Activated CD4-positive, alpha-beta memory T cell treated with anti-CD3 and anti-CD28 coated beads, Interleukin-2, amount 10 ng/mL, durations not matched to agents 7 days and 5 days (primary cell): ENCODE measurements at places on chromosomes 3 and 15. TPM values are rescaled to one million over a fixed set of nuclear protein-coding genes. Genes with fewer than 3 reads are reported as not detected.
A peak's percentile ranks its signal among the peaks of the same experiment; 100 is the strongest.

GRCh38 chr3:23740517-23740965 is 65.2 kb upstream of the UBE2E1 start:
- DNase-seq, result peak; percentile 55

DNA sequence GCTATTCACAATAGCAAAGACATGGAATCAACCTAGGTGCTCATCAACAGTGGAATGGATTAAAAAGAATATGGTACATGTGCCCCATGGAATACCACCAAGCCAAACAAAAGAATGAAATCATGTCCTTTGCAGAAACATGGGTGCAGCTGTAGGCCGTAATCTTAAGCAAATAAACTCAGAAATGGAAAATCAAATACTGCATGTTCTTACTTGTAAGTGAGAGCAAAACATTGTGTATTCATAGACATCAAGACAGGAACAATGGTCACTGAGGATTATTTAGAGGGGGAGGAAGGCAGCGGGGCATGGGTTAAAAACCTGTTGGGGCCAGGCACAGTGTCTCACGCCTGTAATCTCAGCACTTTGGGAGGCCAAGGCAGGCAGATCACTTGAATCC is 304.7 kb upstream of the ROBO2 start:
- DNase-seq, result no peak

- DNase-seq, result peak; percentile 34
Observed at GRCh38 chr3:37163262-37164015, 10.9 kb downstream of the LRRFIP2 start.

DNA sequence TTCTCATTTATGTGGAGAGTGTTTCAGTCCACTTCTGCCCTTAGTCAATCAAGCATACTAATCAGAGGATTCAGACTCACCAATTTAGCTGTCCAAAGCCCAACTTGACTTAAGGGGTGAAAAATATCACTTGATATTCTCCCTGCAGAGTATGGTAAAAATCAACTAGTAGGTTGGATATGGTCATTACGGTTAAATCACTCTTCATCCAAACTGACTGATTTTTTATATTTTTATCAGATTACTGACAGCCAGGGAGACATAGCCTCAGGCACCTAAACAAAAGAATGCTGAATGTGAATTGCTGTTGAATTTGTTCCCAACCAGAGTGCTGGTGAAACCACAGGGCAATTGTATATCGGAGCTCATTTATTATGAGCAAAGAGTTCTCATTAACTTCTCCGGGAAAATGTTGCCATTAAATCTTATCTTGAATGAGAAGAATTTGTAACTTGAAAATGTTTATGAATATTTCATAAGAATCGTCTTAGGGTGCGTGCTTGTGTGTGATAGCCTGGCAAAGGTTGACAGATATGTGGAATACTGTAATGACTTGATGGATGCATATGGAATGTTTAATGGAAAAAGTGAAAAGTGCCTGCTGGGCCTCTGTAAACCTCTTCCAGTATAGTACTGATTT is 411.2 kb downstream of the NAALADL2 start:
- DNase-seq, result no peak

DNA sequence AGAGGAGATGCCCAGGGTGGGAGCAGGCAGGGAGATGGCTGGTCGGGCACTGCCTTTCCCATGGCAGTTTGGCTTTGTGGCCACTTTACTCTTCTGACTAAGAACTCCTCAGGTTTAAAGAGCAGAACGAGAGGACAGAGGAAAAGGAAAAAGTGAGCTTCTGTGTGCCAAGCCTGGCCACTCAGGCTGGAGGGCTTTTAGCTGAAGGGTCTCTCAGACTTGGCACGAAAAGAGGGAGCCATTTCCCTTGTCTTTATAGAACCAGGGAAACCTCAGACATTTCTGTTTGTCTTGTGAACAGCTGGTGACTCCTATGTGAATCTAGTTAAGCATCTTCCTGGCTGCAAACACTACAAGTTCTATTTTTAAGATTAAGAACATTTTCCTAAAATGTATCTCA is 23.3 kb upstream of the PSMD6 start:
- DNase-seq, result no peak

DNA sequence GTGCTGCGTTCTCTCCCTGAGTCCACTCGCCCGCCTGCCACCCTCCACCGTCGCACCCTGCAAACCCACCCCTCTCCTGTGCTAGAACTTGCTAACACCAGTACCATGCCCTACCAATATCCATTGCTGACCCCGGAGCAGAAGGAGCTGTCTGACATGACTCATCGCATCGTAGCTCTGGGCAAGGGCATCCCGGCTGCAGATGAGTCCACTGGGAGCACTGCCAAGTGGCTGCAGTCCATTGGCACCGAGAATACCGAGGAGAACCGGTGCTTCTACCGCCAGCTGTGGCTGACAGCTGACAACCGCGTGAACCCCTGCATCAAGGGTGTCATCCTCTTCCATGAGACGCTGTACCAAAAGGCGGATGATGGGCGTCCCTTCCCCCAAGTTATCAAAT is 4.9 kb upstream of the ALAS1 start:
- no peak for DNase-seq

DNA sequence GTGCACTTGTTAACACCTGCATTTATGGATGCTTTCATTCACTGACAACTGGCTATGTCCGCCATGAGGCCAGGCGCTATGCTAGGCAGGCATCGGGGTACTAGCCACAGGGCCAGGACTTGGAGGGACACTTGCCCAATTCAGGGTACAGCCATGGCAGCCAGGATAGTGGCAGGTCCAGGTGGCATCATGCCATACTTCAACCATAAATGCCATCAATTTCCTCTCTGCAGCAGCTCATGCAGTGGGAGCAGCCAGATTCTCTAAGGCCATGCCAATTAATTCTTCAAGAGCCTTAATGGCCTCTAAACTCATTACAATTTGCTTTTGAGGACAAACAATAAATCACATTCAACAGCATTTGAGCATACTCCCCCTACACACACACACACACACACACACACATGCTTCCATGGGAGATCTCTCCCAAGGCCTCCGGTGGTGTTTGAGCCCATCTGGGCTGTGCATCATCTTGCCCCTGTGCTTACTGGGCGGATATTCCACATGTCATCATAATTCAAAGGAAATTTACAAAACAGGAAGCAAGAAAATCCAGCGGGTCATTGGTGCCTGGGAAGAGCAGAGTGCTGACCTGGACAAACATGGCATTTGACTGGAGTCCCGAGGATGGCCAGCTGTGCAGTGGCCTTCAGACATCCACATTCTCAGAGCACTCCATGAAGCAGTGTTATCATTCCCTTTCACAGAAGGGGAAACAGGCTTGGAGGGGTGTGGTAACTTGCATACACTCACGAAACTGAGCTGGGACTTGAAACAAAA is 109.1 kb downstream of the IQSEC1 start:
- DNase-seq, result no peak

DNA sequence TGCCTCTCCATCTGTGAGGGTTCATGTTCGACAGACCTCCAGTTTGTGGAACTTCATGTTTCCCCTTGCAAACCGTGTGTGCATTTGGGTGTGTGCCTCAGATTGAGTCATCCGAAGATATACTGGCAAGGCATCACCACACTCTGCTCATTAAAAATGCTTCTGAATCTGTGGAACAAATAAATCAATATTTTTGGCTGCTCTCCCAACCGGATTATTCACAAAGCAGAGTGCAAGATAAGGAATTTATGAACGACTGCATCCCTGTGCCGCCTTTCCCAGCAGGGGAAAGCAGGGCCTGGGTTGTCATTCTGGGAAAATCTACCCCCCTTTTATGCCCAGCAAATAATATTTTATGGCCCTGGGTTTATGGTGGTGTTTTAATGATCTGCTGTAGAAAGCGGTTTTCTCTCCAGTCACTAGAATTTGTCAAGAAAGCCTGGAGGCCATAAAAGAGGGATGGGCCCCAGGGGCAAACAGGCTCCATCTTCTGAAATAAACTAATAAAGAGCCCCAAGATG is 4.2 kb upstream of the WNT5A start:
- DNase-seq, result no peak

- no peak for DNase-seq
Observed at GRCh38 chr3:171770689-171771620, 39.3 kb downstream of the PLD1 start.

GRCh38 chr3:124937049-124937448 is 2.5 kb upstream of the MUC13 start:
- no peak for DNase-seq

GRCh38 chr15:65326117-65326526 is 21.6 kb downstream of the RNU5B-1 start:
- no peak for DNase-seq

DNA sequence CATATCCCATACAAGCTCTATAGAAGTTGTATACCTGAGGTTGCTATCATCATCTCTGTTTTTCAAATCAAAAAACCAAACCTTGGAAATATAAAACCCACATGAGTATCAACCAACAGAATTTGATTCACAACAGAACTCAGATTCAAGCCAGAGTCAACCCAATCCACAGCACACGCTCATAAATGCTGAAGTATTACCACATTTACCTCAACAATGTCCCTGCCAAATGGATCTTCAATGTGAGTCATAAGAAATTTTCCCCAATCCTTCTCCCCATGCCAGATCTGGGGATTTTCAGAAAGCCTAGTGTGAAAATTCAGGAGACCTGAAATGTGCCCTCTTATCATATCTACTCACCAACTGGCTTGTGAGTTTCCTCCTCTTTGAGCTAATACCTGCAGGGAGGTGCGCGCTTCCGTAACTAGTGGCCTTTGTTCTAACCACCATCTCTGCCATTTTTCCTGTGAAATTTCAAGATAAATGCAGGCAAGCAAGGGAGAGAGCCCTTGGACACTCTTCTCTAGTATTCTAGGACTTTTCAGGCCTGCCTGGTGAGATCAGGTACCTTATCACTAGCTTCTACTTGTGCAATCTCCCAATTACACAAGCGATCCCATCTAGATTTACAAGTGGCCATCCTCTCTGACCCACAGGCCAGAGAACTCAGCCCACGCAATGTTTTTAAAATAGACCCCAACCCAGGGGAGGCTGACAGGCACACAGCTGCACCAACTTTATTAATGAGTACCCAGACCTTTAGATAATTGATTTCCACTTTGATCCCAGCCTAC is 1076.9 kb upstream of the CFAP20DC start:
- no peak for DNase-seq

DNA sequence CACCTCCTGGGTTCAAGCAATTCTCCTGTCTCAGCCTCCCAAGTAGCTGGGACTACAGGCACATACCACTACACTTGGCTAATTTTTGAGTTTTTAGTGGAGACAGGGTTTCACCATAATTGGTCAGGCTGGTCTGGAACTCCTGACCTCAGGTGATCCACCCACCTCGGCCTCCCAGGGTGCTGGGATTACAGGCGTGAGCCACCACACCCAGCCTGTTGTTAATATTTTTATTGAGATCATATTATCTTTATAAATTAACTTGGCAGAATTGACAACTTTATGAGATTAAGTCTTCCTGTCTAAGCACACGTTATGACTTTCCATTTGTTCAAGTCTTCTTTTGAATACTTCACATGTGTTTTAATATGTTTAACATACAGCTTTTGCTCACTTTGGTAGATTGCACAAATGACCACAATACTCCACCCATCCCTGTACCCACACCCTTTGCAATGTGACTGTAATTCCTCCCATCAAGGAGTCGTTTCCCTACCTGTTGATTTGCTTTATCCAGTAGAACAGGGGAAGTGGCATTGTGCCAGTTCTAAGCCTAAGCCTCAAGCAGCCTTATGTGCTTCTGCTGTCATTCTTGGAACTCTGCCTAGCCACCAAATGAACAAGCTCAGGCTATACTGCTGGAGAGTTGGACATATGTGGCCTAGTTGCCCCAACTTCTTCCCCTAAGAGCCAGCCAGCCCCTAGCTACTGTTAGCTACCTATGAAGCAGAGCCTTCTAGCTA is 8.2 kb downstream of the XYLB start:
- no peak for DNase-seq

DNA sequence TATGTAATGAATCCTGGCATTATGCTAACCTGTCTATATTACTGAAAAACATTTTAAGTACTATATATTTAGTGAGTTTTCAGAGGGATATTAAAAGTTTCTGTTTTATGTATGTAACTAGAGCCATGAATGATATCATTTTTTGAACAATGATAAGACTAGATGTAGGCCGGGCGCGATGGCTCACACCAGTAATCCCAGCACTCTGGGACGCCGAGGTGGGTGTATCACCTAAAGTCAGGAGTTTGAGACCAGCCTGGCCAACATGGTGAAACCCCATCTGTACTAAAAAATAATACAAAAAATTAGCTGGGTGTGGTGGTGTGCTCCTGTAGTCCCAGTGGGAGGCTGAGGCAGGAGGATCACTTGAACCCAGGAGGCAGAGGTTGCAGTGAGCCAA is 34.1 kb downstream of the DHX36 start:
- no peak for DNase-seq

- no peak for DNase-seq
Observed at GRCh38 chr15:29672923-29673809, 149.1 kb downstream of the TJP1 start.

- no peak for DNase-seq
Observed at GRCh38 chr3:13150624-13151023, 77.4 kb upstream of the IQSEC1 start.

DNA sequence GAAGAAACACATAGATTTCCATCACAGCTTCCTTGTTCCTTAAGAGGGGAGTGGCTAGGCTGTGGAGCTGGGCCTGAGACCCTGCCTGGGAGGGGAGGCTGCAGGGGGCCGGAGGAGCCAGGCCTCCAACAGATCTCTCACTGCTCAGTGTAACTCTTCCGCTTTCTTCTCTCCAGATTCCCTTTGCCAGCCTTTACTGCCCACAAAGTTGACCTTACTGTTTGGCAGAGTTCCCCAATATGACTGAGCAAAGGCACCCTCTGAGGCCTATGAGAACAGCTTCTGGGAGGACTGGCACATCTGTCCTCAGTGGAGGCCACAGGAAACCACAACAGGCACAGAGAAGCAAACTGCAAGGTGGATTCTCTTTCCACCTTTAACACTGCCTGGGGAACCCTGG is 38.1 kb downstream of the SLCO2A1 start:
- DNase-seq, result no peak

Gene SLC9C1
- not detected for total RNA-seq

Gene DAZL
- total RNA-seq, result not detected

Gene LDHAL6B
- not detected for total RNA-seq

Gene NANOGP8
- total RNA-seq, result not detected

Gene NMB
- 4.1 TPM for total RNA-seq

Gene SHF
- 1.7 TPM for total RNA-seq

Gene OIP5
- total RNA-seq, result 15.4 TPM

Gene HRG
- total RNA-seq, result not detected
